Thymus (tissue), 14 donors: ENCODE measurements at places on chromosomes 16 and 17.

- no peak for DNase-seq
Observed at GRCh38 chr16:59113004-59113670, 379.0 kb upstream of the GOT2 start.

DNA sequence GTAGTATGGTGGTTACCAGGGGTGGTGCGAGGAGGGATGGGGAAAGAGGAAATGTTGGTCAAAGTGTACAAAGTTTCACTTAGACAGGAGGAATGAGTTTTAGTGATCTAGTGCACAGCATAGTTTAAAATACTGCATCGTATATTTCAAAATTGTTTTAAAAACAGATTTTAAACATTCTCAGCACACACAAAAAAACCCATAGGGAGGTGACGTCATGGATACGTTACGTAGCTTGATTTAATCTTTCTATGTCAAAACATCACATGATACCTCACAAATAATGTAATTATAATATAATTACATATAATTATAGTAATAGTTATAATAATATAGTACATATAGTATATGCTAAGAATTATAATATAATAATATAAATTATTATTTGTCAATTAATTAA, 614.2 kb downstream of the TMEM114 start:
- no peak for DNase-seq

GRCh38 chr16:50751528-50751927, 9.6 kb downstream of the CYLD start:
- DNase-seq, result no peak

DNA sequence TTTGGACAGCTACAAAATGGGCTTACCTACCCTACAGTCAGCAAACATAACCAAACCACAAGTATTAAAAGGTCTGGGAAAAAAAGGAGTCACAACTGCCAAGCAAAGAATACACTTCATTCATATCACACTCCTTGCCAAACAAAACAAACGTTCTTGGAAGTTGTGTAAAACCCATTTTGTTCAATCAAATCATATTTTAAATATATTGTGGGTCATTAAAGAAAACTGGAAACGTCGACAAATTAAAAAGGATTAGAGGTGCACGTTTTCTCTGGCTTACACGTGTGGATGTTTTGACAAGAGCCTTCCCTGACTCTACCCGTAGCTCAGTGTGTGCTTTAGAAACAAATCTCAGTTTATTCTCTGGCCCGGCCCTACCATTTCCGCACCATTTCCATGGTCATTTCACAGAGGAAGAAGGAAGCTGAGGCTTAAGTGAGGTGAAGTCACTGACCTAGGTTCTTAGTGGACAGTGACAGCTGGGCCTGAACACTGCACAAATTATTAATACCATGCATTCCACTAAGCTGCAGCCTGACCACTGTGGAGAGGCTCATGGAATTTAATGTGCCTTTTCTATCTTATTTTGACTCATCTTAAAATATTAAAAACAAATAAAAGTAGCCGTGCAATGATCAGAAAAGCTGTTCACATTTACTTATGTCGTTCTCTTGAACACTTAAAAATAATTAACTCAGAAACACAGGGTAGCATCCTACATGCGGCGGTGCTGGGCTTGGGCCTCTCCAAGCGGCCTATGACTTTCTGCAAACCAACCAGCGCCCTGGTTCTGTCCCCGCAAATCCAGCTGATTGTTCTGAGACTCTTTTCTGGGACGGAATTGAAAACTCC, 968 bp downstream of the CEP112 start:
- DNase-seq, result no peak

GRCh38 chr16:17520561-17520960, 49.8 kb upstream of the XYLT1 start:
- DNase-seq, result no peak

- DNase-seq, result no peak
Observed at GRCh38 chr17:72775237-72775636, 317.3 kb downstream of the SLC39A11 start.

DNA sequence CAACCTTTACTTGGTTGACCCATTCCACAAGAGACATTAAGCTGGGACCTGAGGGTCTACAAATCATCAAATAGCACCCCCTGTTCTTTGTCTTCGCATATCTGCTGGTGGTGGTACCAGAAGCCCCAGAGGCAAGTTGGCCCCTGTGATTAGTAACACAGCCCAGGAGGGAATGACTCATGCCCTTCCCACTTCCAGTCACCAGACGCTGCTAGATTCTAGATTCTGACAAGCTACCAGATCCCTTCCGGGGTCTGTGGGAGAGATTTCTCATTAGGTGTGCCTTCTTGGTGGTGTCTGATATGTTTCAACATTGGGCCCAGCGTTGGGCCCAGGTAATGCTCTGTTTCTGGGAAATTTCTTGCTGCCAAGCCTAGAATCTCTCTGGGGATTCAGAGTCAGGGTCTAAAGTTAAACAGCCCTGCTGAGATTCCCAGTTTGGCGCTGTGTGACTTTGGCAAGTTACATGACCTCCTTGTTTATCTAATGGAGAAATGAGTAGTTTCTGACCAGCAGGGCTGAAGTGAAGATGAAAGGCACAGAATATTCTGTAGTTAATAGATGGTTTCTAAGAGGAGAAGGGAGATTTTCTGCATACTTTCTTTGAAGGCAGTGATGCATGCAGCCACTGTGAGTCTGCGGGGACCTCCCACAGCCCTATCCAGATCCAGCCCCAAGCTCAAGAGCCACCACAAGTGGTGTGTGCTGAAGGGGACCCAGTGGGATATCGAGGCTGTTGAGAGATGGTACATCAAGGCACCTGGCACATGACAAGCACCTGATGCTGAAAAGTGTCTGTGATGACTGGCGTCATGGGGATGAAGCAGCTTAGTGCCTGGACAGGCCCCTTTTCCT, 3.9 kb downstream of the TRPV2 start:
- no peak for DNase-seq

GRCh38 chr16:21156767-21157467, 1.6 kb upstream of the LDAF1 start:
- DNase-seq, result no peak

DNA sequence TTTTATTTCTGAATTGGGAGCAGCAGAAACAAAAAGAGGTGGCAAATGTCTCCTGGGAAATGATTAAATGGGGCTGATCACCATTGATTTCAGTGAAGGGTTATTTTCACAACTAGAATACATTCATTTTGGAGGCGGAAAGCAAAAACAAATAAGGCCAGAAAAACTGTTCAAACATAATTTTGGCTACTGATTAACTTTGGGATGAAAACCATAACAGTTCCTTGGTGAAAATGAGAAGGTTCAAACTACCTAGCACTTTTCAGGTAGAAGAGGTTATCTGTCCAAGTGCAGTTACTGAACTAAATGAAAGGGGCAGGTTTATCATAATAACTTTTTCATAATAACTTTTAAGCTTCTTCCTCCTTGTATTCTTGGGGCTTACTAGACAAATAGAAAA, 718.5 kb downstream of the CDH11 start:
- DNase-seq, result no peak

- no peak for DNase-seq
Observed at GRCh38 chr17:72972263-72972951, 120.1 kb downstream of the SLC39A11 start.

DNA sequence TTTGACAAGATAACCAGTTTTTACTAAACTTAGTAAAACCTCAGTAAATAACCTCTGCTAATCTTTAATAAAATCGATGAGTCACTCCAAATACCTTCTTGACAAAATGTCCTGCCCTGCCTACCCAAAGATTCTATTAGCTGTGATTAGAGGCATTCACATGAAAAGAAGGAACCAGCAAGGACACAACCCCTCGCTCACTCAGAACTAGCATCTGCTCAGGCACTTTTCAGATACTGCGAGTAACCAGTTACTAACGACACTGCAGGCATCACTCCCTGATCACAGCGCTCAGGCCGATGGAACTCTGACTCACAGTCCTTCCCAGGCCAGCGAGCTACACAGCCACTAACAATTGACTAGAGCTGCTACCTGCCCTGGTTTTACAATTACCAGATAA, 24.3 kb downstream of the PELP1 start:
- DNase-seq, result no peak

DNA sequence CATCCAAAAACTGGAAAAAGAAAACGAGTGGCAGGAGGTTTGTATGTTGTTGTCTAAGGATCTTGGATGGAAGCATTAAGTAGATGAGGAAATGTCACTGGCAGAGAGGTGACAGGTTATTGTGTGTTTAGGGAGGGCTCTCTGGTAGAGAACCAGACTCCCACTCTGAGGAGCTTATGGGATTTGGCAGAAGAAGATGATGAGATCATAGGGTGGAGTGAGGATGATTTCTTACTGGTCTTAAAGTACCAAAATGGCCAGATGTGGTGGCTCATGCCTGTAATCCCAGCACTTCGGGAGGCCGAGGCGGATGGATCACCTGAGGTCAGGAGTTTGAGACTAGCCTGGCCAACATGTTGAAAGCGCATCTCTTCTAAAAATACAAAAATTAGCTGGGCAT, 9.0 kb downstream of the WWOX start:
- no peak for DNase-seq

GRCh38 chr16:89330177-89330856, 112.8 kb downstream of the ZNF778 start:
- no peak for DNase-seq

DNA sequence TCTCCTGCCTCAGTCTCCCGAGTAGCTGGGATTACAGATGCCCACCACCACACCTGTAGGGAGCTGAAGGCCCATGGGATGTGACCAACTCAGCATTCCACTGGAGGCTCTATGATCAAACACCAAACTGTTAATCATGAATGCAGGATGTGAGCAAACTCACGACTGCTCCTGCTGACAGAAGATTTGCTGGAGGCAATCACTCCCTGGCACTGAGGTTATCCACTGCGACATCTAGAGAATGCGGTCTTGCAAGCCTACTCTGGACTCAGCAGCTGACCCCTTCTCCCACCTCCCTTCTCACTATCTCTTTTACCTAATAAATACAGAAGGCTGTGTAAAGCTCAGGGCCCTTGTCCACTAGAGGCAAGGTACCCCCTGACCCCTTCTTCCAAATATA, 4.9 kb downstream of the TEX14 start:
- DNase-seq, result no peak
